ENCODE measurements at places on chromosomes 5 and 9.

GRCh38 chr9:9341203-9341602 is 1271.6 kb downstream of the PTPRD start:
- DNase-seq = no peak

DNA sequence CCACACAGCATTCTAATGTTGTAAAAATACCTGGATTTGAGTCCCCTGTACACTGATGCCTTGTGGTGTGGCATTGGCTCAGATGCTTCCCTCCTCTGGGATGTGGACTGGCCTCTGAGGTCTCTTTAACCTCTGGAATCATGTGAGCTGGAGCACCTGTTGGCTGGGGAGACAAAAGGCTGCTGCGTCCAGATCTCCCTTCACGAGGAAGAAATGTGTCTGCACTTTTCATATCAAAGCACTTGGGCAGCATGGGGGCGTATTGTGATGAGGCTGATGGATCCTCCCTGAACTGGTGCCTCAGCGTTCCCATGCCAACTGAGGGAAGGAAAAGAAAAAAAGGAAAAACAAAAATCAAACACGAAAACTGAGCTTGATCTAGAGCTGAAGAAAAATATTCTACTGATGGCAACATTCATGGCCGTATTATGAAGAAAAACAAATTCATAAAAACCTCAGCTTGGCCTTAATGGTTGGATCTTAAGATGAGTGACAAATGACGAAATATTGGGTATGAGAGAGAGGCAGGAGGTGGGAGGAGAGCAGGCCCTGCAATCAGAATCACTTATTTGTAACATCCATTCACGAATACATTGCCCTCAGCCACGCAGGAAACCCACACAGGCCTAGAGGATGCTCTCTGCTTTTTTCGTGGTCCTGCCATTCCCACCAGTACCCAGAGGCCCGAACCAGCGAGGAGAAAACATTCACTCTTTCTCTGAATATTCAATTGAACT is 26.2 kb downstream of the GRIA1 start:
- no peak for DNase-seq

GRCh38 chr9:128634651-128635262 is 21.9 kb downstream of the DYNC2I2 start:
- DNase-seq = no peak

DNA sequence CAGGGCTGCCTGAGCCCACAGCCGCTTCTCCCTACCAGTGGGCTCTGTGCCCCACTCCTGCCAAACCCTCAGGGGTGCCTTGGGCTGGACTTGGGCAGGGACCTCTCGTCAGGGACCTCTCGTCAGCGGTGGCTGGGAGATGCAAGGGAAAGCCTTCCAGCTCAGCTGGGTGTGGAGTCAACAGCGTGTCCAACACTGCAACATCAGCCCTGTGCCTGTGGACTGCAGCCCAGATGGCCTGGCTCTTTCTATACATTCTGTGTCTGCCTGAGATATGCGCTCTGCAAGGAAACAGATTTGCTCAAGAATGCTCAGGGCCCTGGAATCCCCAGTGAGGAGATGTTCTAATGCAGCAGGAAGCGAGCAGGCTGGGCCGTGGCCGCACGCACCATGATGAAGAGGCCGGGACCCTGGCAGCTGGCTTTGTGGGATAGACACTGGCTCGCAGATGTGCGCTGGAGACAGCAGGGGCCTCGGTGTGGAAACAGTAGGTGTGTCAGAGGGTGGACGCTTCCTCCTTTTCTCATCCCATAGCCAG is 85.0 kb upstream of the COL5A1 start:
- DNase-seq = no peak

- DNase-seq = no peak
Observed at GRCh38 chr9:125829743-125830142, 82.6 kb downstream of the PBX3 start.

DNA sequence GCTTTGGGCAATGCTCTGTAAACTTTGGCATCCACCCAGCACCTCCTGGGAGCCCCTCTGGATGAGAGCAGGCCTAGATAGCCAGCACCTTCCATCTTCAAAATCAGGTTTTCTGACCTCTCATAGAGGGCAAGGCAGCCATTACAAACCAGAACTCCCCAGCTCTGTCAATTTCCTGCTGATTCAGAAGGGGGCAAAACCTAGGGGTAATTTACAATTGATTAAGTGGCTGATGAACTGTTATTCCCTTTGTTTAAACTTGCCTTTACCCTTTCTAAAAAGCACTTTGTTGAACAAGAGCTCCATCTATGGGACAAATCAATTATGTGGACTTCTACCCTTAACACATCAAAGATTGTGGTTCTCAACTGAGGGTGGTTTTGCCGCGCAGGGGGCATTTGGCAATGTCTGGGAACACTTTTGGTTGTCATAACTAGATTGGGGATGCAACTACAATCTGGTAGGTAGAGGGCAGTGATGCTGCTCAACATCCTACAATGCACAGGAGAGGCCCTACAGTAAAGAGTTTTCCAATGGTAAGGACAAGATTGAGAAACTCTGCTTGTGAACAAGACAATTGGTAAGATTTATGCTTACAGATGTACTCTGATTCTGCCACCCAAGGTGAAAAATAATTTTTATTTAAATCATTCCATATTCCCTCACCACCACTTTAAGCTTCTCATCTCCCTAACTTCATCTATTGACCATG is 184.1 kb downstream of the MARCHF11 start:
- no peak for DNase-seq

DNA sequence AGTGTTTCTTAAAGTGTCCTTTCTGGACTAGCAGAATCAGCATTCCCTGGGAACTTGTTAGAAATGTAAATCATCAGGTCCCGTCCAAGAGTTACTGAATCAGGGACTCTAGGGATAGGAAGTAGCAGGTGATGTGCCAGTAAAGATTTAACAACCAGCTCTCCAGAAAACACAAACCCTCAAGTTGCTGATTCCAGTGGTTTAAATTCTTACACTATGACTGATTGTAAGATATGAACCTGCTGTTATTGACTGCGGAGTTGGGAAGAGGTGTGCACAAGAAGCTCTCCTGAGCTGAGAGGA is 39.1 kb upstream of the BASP1 start:
- no peak for DNase-seq

GRCh38 chr5:175751369-175751768 is 93.5 kb downstream of the HRH2 start:
- DNase-seq = no peak

DNA sequence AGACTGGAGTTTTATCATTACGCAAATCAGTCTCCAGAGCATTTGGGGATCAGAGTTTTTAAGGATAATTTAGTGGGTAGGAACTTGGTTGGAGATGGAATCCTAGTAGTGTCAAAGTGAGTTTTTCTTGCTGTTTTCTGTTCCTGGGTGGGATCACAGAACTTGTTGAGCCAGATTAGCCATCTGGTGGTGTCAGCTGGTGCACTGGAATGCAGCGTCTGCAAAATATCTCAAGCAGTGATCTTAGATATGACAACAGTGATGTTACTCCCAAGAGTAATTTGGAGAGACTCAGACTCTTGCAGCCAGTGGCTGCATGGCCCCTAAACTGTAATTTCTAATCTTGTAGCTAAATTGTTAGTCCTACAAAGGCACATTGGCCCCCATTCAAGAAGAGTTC is 1257.8 kb downstream of the MAT2B start:
- no peak for DNase-seq

- DNase-seq = no peak
Observed at GRCh38 chr9:111852291-111852690, 44.3 kb upstream of the UGCG start.

- DNase-seq = no peak
Observed at GRCh38 chr5:42242881-42243485, 180.3 kb upstream of the GHR start.

DNA sequence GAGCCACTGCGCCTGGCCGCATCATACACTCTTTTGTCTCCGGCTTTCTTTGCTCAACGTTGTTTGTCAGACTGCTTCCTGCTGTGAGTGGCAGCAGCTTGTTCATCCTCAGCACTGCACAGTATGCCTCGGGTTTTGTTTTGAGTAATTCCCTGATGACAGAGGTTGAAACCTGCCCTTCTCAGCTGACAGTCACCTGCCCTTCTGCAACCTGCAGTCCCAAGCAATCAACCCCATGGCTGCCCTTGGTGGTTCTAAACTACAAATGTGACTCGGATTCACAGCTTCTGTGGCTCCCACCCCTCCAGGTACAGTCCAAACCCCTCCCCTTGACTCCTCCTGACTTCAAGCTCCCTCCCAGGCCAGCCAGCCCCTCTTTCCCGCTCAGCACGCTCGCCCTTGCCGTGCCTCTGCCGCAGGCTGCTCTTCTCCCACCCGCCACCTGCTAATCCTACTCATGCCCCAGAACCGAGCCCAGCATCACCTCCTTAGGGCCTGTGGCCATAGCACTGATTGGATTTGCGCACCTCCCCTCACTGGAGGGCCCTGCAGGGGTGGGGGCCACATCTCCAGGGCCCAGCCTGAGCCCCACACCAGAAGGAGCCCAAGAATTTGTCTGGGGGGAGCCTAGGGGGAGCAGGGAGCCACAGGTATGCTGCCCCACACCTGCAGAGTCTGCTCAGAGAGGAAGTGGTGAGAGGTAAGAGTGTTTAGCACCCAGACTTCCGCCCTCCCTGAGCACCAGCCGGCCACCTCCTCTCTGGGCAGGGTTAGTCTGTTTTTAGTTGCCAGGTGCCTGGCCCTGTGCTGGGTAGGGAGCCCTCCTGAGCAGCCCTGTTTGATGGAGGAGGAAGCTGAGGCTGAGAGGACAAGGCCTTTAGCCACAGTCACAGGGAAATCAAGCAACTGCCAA is 10.1 kb downstream of the EEIG1 start:
- DNase-seq = no peak

GRCh38 chr9:89543111-89543510 is 45.2 kb upstream of the SEMA4D start:
- no peak for DNase-seq

- no peak for DNase-seq
Observed at GRCh38 chr5:84764227-84764626, 379.5 kb upstream of the EDIL3 start.

DNA sequence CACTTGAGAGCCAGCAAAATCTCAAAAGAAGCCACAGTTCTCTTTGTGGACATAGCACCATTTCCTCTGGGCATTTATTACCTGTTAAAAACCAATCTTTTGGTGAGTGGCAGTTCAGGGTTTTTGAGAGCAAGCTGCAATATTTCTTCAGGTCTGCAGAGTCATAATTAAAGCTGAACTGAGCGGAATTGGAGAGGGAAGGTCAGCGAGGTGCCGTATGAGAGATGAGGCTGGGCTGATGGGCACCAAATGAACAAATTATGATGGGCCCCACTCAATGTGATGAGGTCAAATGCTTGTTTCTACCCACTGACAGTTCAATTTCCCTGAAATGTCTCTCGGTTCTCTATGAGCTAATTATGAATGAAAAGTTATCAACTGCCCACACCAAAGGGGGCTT is 231.9 kb downstream of the AP3B1 start:
- DNase-seq = no peak

GRCh38 chr5:120655828-120656435 is 191.8 kb downstream of the PRR16 start:
- no peak for DNase-seq

GRCh38 chr9:70488098-70488792 is 73.8 kb upstream of the KLF9 start:
- DNase-seq = no peak

DNA sequence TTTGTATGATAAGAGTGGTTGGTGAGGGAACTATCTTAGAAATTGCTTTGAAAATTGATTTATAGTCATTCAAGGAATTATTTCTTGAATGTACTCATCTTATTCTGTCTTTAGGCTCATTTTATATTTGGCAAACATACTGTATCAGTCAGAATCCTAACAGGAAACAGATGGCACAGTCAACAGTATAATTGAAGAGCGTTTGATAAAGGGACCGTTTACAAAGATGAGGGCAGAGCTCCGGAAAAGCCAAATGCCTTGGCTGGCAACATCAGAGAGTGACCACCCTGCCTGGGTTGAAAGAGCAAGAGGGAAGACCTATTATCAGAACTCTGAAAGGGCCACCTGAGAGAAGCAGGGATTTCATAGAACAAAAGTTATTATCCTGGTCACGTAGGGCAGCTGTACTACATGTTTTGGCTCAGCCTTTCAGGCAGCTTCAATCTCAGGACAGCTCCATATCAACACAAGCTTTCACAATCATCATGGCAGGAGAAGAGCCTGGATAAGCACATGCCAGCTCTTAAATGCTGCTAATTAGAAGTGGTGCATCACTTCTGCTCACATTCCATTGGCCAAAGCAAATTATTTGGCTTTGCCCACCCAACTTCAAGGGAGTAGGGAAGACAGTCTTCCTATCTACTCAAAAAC is 47.2 kb upstream of the ARL15 start:
- no peak for DNase-seq

DNA sequence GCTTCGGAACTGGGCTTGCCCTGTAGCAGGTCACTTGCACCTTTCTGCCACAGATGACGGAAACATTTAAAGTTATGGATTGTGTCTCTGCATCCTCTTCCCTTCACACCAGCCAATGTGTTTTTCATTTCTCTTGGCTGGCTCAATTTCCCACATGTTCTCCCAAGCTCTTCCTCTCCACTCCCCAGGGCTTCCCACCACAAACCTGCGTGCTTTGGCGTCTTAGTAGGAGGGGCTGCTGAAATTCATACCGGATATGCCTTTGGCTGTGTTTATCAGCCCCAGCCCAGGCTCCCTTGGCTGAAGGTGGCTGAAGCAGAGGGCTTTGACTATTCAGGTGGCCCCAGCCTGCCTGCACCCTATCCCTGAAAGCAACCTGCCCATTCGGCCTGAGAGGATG is 32.1 kb downstream of the ADRB2 start:
- no peak for DNase-seq

GRCh38 chr5:138560971-138561370 is 14.2 kb downstream of the HSPA9 start:
- DNase-seq = no peak

- no peak for DNase-seq
Observed at GRCh38 chr9:99326112-99326916, 104.2 kb downstream of the SEC61B start.

GRCh38 chr5:125717209-125717608 is 706.0 kb upstream of the GRAMD2B start:
- DNase-seq = no peak

GRCh38 chr9:133658442-133659431 is 22.6 kb downstream of the DBH start:
- DNase-seq = no peak

GRCh38 chr9:105887679-105888078 is 193.3 kb downstream of the TMEM38B start:
- no peak for DNase-seq

DNA sequence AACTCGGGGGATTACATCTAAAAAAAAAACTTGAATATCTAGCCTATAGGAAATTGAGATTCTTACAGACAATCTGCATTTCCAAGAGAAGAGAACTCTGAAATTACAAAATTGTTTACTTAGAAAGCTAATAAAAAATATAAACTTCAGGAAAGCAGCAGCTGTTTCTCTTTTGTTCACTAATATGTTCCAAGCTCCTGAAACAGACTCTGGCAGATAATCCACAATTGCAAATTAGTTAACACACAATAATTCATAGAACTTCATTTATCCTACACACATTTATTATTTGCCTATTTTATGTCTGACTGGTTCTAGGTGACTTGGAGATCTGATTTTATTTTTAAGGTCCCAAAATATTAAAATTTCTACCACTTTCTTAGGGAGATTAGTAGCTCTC is 83.8 kb downstream of the TMEM167A start:
- DNase-seq = no peak

- DNase-seq = no peak
Observed at GRCh38 chr9:25939126-25939525, 260.9 kb upstream of the TUSC1 start.

GRCh38 chr5:81513473-81513872 is 119.5 kb upstream of the ACOT12 start:
- DNase-seq = no peak
